ENCODE measurements at places on chromosomes 2 and 18.

GRCh38 chr18:63828120-63828519 is 52.9 kb downstream of the SERPINB7 start:
- no peak for DNase-seq

DNA sequence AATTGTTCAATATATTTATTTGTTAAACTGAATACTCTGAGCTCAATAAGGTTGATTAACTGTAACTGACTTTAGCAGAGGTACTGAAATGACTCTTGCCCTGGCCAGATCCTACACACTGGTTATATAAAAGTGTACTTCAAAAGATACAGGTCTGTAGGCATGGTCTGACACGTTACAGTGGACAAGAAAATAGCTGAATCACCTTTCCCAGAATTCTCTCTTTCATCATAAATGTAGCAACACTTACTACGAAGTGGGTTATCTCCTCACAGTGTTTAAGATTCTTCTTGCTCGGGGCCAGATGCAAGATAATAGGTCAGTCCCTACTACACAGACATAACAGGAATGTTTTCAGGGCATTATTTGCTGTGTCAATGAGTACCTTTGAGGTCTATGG is 107.0 kb upstream of the ZC3H15 start:
- no peak for DNase-seq

GRCh38 chr18:66724664-66725356 is 120.9 kb upstream of the CDH19 start:
- DNase-seq = no peak

DNA sequence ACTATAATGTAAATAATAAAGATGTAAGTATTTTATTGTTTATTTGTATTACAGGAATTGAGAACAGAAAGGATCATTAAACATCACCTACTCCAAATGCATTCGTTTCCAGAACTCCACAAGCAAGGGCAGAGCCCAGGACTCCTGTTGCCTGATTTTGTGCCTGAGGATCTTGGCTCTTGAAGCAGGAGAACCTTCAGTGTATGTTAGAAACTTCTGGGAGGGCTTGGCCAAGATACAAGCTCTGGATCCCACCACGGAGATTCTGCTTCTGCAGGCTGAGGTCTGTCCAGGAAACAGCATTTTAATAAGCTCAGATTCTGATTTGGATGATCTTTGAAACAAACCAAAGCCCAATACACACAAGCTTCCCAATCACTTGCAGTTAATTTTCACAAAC is 142.4 kb upstream of the SOX11 start:
- no peak for DNase-seq

- no peak for DNase-seq
Measured at GRCh38 chr18:68494802-68495581, 219.9 kb downstream of the TMX3 start.

GRCh38 chr2:148926291-148926961 is 51.4 kb downstream of the KIF5C start:
- peak; percentile 36 for DNase-seq

GRCh38 chr2:23828986-23829385 is 97.9 kb downstream of the ATAD2B start:
- DNase-seq = no peak

GRCh38 chr2:67456428-67456827 is 59.3 kb downstream of the ETAA1 start:
- DNase-seq = no peak

DNA sequence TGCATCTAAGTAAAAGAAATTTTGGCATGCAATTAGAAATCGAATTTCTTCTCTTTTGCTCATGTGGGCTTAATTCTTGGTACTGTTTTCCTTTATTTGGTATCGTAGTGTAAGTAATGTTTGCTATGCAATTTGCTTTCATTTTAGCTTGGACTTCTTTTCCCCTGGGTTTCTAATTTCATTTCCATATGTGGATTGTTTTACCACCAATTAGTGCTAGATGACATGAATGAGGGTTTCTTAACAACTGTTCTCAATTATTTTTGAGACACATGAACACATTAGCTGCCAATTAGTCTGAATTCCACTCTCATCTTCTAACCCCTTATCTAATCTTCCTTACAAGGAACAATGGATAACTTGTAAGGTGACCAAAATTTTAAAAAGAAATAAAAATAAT is 1047.2 kb upstream of the PIK3C3 start:
- no peak for DNase-seq

- DNase-seq = no peak
Measured at GRCh38 chr2:97654309-97654708, 8.4 kb downstream of the COX5B start.

- DNase-seq = no peak
Measured at GRCh38 chr18:27954226-27954625, 222.7 kb downstream of the CDH2 start.

DNA sequence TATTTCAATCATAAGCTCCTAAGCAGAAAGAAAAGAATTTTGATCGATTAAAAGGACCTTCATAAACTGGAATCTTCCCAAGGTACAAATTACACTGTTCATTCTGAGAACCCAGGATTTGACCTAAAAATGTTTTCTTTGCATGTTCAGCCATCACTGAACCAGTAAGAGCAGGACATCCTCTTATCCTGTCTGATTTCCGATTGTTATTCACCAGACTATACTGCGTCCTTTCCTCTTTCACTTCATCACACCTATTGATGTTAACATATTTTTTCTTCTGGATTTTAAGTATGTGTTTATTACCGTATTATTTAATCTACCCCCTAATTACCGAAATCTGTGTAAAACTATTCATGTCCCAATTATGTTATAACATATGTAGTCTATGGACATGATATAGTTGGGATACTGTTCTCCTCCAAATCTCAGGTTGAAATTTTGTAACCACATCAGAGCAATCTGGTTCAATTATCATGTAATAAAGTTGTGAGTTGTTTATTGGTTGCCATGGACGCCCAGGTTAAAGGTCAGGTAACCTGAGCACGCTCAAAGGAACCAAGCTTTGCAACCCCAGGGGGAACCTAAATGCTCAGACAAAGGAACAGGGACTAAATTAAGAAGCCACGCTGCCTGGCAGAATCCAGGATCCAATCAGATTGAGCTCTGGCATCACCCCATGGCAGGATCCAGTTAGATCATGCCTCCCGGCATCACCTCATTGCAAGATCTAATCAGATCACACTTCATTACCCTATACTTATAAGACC is 11.6 kb upstream of the TBC1D8 start:
- DNase-seq = no peak

Data from GM19239 (cell line).